Activated CD4-positive, alpha-beta T cell treated with anti-CD3 and anti-CD28 coated beads for 24 hours (primary cell): ENCODE measurements at places on chromosomes 5 and 9.

GRCh38 chr9:132424857-132425674, 15.1 kb downstream of the CFAP77 start:
- DNase-seq = no peak

- no peak for DNase-seq
These were observed 24.7 kb downstream of the KLF9 start for GRCh38 chr9:70389621-70390266.

- no peak for DNase-seq
These were observed 142.9 kb upstream of the GRAMD2B start for GRCh38 chr5:126280343-126280742.

DNA sequence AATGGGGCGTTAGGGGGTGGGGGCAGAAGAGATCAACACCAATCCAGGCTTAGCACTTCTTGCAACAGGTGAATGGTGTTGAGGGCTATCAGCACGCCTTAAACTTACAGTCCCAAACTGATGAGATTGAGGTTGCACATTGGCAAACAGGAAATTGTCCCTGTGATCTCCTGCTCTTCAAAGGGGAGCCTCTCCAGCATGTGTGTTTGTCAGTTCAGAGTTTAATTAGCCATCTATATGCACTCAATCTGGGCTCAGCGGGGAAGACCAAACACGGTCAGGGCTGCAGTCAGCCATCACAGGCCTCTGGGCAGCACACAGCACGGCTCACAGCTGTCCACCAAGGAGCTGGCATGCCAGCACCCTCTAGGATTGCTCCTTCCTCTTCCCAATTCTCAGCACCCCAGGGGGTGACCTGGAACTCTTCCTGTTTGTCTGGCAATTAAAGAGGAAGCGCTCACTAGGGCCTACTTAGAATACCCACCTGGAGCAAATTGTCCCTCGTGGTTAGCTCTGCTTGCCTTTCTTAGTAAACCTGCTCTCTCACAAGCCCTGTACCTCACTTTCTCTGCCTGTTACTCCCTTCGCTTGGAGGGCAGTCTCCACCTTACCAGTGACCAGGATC, 217.4 kb downstream of the SLIT3 start:
- no peak for DNase-seq

DNA sequence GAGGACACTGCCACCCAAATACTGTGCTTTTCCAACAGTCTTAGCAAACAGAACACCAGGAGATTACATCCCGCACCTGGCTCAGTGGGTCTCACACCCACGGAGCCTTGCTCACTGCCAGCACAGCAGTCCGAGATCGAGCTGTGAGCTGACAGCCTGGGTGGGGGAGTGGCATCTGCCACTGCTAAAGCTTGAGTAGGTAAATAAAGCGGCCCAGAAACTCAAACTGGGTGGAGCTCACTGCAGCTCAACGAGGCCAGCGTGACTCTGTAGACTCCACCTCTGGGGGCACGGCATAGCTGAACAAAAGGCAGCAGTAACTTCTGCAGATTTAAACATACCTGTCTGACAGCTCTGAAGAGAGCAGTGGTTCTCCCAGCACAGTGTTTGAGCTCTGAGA, 28.8 kb downstream of the EPB41L4A start:
- no peak for DNase-seq

DNA sequence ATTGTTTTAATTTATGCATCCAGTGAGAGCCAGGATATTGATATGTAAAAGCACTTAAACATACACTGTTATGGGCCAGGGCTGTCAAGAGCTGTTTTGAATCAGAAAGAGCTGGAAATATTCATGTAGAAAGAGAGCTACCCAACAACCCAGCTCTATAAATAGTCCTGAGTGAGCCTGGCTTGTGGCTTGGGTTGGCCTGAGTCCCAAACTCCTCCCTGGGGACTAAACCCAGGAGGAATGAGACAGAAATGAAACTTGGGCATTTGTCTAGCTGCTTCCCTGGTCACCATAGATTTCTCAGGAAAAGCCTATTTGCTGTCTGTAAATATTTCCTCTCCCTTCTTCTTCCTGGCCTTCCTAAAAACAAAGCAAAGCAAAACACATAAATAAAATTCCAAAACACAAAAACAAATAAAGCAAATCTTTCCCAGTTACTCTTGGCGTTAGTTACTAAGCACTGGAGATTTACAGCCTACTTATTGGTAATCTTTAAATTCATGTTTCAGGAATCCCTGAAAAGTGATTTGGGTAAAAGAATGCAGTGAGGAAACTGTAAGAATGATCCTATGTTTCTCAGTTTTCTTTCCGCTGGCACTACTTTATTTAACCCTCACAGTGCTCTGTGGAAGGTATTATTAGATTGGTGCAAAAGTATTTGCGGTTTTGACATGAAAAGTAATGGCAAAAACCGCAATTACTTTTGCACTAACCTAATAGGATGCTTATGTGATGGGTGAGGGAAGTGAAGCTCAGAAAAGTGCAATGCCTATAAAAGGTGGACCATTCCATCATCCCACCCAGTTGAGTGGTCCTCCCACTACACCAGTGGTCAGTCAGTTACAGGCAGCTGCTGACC, 111.8 kb downstream of the CARTPT start:
- DNase-seq = no peak

DNA sequence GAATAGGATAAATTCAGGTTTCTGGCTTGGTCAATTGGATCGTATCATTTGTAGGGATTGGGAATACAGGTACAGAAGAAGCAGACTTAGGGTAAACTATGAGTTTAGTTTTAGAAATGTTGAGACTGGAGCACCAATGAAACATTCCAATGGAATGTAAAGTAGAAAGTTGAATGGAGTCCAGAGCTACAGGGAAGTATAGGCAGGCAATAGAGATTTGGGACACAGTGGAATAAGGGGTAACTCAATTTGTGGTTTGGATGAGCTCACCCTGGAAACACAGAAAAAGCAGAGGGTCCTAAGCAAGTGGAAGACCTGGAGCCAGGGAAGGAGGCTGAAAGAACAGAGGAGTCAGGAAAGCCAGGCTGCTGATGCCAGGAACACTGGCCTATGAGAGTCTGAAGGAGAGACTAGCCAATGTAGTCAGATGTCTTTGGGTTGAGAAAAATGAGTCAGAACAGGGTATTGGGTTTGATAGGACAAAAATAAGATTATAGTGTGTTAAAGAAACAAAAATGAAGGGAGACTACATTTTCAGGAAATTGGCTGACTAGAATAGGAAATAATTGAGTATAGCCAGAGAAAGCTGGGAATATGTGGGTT, 72.8 kb downstream of the STARD4 start:
- no peak for DNase-seq

GRCh38 chr5:144405991-144406390, 235.3 kb downstream of the KCTD16 start:
- no peak for DNase-seq

DNA sequence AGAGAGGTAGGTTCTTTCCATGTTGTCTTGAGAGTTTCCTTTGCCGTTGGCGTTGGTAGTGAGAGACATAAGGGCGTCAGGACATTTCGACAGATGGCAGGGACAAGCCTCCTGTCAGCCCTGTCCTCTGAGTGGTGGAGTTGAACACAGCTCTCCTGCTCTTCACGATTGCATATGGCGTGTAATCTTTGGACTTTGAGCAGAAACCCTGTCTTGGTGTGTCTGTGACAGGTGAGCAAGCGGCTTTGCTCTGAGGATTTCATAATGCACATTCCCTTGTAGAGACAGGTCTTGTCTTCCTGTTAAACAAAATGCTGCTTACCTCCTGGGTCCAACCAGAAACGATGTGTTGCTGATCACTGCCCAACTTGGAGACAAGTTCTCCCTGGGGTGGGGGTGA, 146.5 kb downstream of the NXNL2 start:
- no peak for DNase-seq

GRCh38 chr9:98861781-98862504, 54.5 kb downstream of the GALNT12 start:
- DNase-seq = no peak

DNA sequence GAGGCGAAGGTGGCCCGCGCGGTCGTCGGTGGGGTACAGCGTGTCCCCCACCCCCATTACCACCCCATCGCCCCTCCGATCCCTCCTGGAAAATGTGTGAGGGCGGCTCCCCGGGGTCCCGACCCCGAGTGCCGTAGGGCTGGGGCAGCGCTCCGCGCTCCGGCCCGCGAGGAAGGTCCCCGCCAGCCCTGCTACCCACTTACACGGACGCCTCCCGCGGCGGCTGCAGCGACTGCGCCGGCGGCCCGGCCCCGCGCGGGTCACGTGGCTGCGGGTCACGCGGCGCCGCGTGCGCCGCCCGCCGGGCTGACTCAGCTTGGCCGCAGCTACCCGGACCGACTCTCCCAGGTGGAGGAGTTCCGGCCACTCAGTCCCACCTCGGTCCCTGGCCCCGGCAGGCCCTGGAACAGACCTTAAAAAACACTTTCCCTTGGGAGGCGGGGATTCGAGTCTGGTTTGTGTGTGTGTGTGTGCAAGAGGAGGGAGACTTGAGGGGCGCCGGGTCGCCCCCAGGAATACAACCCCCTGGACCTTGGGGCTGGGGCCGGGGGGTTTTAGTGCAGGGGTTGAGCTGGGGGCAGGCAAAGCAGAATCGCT, at the start of gene GNPDA1:
Gene GNPDA1 (minus strand): TSS at position 236 of the 597 bp plus-strand sequence. CDS start 992 bp downstream, outside the sequence.
- peak; percentile 35 for DNase-seq

GRCh38 chr9:99515895-99516656, 294.0 kb downstream of the SEC61B start:
- no peak for DNase-seq

DNA sequence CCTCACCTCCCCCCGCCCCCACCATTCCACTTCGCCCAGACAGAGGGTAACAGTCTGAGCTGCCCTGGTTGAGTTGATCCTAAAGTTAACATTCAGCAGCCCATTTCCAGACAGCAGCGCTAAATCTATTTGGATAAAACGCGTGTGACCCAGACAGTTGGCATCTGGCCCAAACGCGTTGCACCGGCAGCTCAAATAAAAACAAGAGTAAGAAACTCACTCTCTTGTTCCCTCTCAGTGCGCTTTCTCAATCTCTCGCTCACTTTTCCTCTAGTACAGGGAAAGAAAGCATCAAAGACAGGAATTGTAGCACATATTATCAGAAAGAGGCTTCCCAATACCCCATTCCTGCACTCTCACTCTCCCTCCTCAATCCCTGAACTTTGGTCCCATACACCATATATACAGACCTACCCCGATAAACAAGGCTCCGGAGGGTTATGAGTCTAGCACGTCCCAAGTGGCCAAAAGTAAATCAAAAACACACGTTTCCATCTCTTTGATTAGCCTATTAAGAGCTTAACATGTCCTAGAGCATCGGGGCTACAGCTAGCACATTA, 1.3 kb downstream of the ADAMTS6 start:
- no peak for DNase-seq

- no peak for DNase-seq
These were observed 1496.2 kb upstream of the CDH6 start for GRCh38 chr5:29697278-29697677.

GRCh38 chr5:115033861-115034260, 135.8 kb downstream of the TRIM36 start:
- no peak for DNase-seq

DNA sequence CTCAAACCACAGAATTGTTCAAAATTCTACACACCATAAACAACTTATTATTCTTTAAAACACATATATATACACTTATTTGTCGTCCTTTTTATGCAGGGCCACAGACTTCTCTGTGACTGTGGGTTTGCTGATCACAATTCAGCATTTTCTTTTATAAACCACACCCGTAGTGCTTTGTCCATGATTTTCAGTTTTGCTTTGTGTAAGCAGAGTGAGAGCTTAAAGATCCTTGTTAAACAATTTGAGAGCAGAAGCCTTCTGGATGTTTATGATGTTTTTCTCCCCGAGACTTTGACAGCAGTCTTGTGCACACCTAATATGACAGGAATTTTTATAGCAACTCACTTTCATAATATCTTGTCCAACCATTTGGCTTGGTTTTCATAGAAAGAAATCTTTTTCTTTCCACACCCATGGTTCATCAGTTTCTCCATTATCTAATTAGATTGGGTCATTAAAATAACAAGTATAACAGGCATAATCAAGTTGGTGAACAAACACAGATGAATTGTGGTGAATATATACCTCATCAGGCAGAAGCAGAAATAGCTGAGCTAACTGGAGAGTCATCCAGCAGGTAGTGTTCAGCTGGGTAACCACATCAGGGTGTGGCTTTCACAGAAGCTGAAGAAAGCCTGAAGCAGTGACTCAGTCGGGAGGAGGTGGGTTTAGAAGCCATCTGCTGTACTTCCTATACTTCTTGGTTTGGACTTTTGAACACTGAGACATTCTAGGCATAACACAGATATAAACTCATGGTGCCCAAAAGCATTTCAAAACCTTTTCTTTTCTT, 232.8 kb downstream of the DOCK8 start:
- DNase-seq = peak; percentile 48

- no peak for DNase-seq
These were observed 30.0 kb upstream of the TGFBR1 start for GRCh38 chr9:99074902-99075245.

DNA sequence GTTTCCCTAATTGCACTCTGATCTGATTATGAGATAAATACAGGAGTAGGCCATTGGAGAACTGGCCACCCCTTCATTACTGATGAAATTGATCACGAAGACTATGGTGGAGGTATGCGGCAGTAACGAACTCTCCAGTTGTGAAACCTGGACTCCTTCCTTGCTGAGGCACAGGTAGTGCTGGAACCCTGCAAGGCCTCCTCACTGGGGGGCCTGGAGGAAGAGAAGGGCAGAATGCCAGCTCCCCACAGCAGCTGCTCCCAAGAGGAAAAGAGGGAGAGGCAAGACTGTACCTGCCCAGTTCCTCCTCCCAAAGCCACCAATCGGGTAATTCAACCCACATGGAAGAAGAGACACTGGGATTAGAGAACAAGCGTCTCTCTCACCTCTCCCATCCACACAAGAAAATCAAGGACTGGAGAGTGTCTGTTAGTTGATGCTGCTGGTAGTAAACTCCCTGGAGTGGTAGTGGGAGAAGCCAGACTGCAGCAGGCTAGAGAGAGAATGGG, 19.1 kb upstream of the TRIO start:
- DNase-seq = no peak

GRCh38 chr9:42386477-42386876, 203.0 kb downstream of the SPATA31A6 start:
- no peak for DNase-seq

- no peak for DNase-seq
These were observed 4.1 kb downstream of the GALNT10 start for GRCh38 chr5:154194345-154195329.

- DNase-seq = no peak
These were observed 36.7 kb upstream of the ORM1 start for GRCh38 chr9:114286146-114286679.

DNA sequence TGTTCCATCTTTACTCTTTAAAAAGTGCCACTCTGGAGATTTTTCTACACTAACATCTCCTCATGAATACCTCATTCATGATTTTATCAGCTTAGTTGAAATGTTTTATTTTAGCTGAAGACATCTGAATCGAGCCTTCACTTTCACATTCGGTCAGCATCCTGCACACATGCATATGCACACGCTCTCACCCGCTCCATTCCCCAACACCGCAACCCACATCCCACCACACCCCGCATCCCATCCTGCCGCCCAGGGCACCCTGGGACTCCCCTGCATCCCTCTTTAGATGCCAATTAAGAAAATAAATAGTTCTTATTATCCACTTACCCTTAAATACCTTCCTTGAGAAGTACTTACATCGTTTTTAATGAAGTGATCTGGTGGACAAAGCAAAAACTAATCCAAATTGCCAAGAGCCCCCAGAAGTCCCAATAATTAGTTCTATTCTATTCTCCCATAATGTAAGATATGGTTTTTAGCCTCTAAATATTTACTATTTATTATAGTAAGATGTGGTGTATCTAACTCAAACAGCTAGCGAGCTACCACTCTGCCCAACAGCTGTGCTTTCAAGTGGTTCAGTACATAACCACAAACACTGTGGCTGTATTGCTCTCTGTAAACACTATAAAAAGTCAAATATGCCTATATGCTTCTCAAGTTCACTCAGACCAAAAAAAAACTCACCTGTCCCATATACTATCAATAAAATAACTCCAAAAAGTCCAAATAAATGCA, 38.2 kb downstream of the GZMK start:
- DNase-seq = peak; percentile 50

GRCh38 chr5:55416306-55416705, 108.5 kb downstream of the MTREX start:
- no peak for DNase-seq
